Activated T-cell treated with anti-CD3 and anti-CD28 coated beads, Interleukin-2, amount 50 U/mL, for 4 hours (primary cell): ENCODE measurements at places on chromosomes 12 and 14. TPM values are rescaled to one million over a fixed set of nuclear protein-coding genes. Genes with fewer than 3 reads are reported as not detected.

The RGS6 gene
- not detected for total RNA-seq

The IAPP gene
- not detected for total RNA-seq

The KRT6C gene
- total RNA-seq: not detected

The ACSM4 gene
- total RNA-seq: not detected

DNA sequence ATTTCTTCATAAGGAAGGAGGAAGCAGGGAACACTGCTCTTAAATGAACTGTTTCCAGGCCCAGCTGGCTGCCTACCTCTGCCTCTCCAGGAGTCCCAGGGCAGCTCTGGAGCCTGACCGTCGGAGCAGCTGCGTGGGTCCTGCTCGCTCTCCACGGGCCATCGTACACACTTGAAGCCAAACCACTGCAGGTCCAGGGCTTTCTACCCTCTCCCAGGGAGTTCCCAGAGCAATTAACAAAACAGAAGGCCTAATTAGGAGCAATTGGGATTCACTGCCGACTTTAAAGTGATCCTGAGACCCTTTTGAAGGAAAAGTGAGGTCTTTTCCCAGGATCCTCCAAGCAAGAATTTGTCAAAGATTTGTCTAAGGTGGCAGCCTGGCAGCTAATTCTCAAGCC, 76.9 kb downstream of the OTX2 start:
- DNase-seq: no peak

DNA sequence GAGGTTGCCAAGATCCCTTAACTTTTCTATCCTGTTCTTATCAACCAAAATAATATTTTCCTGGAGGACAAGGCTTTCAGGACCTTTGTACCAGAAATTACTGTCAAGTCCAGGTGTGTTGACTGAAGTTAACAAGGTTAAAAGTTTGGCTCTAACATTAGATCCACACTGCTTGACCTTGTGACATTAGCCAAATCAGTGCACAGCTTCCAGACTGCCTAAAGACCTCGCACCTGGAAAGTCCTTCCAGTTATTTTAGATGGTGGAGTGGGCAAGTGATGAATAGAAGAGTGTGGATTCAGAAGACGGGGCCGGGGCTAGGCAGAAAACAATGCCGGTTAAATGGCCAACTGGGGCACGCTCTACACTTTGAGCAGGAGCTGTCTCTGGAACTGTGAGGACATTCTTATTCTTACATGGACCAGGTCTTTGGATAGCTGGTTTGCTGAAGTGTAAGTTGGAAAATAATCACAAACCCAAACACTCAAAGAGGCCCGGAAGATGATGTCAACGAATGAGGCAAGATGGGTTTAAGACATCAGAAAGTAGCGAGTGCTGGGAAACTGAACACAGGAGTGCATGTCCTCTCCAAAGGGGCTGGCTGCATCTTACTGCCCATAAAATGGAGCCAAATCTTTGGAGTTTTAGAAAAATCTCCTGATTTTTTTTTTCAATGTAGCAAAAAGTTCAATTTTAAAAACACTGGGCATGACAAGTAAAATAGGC, 56.3 kb downstream of the NIN start:
- DNase-seq: no peak

DNA sequence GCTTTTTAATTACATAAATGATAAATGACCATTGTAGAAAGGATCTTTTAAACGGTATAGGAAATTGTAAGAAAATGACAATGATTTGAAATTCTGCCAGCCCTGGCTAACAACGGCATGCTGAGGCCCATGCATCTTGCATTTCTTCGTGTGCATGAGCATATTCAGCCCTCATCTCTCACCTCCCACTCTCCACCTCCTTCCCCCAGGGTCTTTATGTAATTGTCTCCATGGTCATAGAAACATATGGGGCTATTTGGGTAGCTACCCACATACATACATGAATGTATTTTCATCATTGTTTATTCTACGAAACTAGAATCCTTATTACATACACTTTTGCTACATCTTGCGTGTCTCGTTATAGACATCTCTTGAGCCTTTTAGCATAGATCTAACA, 4.5 kb downstream of the MYO1H start:
- DNase-seq: no peak
